Karpas-422 (cell line): ENCODE measurements at places on chromosomes 11 and 22.
A peak's percentile ranks its signal among the peaks of the same experiment; 100 is the strongest.

DNA sequence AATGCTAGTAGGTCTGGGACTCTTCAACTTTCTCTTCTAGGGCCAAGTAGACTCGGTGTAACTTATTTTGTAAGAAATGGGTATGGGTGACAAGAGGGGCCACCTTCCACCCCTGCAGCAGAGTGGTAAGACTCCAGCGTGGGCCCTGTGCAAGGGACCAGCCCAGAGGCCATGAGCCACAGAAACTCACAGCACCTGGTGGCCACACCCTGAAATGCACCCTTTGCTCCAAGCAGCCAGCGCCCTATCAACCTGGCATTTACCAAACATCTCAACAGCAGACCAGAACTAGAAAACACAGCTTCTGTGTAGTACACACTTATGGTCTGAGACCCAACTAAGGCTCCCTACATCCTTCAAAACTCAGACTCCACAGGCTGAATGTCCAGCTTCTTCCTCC is 5.7 kb downstream of the CDCA5 start:
- DNase-seq = peak; percentile 83

- no peak for DNase-seq
Measured at GRCh38 chr11:133049244-133050019, 482.9 kb downstream of the OPCML start.

DNA sequence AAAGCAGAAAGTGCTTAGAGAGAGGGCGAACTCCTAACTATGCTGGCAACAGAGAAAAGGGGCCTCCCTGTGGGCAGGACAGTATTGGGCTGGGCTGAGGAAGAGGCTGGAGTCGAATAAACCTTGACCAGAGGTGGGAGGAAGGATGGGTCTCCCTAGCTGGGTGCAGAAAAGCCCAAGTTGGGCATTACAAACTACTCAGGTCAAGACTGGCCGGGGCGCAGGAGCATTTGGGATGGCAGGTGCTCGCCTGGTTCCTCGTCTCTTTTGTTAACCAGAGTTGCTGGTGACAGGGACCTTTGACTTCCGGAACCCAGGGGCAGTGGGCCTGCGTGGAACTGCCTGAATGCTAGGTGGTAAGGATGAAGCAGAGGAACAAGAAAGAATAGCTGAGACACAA is 80.3 kb upstream of the SHISAL1 start:
- DNase-seq = no peak

GRCh38 chr11:68673306-68673945 is 10.9 kb upstream of the GAL start:
- no peak for DNase-seq

DNA sequence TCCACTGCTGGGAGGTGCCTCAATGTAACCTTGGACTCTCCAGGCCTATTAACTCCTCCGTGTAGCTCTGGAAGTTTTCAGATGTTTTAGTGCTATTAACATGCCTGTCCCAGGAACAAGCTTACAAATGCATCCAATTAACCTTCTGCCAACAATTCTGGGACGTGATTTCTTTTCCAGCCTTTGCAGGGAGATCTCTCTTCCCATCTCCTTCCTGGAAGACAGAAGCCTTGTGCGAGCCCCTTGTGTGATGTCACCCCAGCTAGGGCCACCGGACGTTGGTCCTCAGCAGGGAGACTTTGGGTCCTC is 47.7 kb upstream of the SYT7 start:
- no peak for DNase-seq

GRCh38 chr11:35721651-35722282 is 59.2 kb downstream of the TRIM44 start:
- peak; percentile 52 for DNase-seq

- DNase-seq = no peak
Measured at GRCh38 chr11:64485074-64485473, 105.9 kb upstream of the SLC22A12 start.

- DNase-seq = peak; percentile 94
Measured at GRCh38 chr22:33302049-33302545, 243.9 kb upstream of the SYN3 start.

DNA sequence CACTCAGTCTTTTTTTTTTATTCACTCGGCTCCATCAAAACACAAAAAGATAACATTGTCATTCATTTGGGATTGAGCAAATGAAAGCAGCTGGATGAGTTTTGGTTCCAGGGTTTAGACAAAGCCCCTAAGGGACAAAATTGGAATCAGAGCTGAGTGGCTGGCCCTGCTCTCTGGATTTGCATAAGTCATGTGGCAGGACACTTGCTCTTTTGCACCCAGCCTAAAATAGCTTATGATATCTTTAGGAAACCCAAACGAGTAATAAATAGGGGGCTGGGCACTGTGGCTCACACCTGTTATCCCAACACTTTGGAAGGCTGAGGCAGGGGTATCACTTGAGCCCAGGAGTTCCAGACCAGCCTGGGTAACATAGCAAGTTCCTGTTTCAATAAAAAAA is 11.0 kb upstream of the TMEM121B start:
- DNase-seq = peak; percentile 63

GRCh38 chr11:79393362-79394043 is 47.3 kb downstream of the TENM4 start:
- no peak for DNase-seq

DNA sequence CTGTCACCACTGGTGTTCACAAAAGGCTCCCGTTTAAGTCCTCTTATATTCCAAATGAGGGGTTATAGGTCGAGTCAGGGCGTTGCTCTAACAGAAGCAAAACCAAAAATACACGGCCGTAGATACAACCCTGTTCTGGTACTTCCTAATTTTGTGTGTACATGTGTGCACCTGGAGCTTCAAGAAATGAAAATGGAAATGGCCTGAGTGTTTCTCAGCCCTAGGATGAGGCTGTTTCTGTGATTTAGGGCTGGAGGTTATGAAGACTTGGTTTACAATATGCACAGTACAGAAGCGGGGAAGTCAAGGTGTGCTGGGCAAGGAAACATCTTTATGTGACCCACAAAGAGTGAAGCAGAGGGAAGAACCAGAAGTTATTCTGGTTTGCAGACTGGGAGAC is 110.4 kb upstream of the OR4B1 start:
- peak; percentile 90 for DNase-seq

- no peak for DNase-seq
Measured at GRCh38 chr22:24843048-24843447, 37.0 kb downstream of the SGSM1 start.

DNA sequence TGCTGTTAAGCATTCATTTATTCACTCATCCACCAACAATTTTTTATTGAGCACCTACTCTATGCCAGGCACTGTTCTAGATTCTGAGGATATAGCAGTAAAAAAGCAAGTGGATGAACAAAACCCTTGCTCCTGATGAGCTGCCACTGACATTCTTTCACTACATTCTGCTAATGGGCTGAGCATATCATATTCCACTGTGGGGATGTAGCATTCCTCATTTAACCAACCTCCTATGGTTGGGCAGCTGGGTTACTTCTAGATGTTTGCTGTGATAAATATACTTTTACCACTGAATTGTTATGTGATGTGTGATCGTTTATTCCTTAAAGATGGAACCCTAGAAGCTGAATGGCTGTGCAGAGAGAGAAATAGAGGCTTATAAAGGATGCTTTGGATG is 176.9 kb downstream of the MN1 start:
- DNase-seq = no peak

DNA sequence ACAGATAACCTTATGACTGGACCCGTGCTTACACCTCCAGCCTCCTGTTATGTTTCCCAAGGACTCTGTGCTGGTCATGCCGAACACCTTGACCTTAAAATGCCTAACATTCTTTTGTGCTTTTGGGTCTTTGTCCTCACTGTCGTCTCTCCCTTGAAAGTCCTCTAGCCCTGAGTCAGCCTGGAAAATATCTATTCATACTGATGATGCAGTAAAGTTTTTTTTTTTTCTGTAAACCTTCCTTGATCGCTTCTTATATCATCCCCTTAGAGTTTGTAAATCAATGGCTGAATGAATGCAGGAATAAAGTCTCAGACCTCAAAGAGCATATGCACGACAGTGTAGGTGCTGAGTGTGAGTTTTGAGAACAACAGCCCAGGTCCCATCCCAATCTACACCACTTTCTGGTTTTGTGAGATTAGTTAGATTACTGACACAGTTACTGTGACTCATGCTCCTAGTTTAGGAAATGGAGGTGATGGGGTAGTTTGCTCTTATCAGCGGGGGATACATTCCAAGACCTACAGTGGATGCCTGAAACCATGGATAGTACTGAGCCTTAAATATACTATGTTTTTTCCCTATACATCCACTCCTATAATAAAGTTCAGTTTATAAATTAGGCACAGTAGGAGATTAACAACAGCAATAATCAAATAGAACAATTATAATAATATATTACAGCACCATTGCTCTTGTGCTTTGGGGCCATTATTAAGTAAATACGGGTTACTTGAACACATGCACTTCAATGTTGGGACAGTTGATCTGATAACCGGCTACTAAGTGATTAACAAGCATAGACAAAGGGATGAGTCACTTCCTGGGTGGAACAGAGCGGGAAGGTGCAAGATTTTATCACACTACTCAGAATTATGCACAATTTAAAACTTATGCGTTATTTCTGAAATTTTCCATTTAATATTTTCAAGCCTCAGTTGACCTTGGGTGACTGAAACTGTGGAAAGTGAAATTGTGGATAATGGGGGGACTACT is 8.6 kb downstream of the TCN1 start:
- DNase-seq = no peak

- DNase-seq = no peak
Measured at GRCh38 chr22:41474872-41475451, 6.0 kb downstream of the ACO2 start.

- DNase-seq = no peak
Measured at GRCh38 chr11:121721961-121722360, 269.2 kb upstream of the SORL1-AS1 start.

DNA sequence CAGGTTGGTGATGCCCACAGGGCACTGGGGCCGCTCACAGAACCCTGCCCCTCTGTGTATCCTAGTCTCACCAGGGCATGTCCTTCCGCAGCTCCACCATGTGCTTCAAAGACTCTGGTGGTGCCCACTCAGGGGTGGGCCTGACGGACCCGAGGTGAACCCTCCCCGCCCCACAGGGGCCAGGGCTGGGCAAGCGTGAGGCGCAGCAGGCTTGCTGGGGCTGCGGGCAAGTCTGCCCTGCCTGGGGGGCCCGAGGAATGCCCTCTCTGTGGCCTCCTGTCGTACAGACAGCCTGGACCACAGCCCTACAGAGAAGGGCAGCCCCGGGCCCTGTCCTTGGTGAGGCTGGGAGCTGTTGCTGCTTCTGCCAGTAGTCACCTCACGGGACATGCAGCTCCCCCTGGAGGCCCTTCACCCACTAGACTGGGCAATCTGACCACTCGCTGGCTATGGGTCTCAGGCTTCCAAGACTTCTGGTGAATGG is 40.2 kb downstream of the TBX1 start:
- no peak for DNase-seq

- peak; percentile 95 for DNase-seq
Measured at GRCh38 chr11:76152086-76152681, 54.1 kb downstream of the WNT11 start.

DNA sequence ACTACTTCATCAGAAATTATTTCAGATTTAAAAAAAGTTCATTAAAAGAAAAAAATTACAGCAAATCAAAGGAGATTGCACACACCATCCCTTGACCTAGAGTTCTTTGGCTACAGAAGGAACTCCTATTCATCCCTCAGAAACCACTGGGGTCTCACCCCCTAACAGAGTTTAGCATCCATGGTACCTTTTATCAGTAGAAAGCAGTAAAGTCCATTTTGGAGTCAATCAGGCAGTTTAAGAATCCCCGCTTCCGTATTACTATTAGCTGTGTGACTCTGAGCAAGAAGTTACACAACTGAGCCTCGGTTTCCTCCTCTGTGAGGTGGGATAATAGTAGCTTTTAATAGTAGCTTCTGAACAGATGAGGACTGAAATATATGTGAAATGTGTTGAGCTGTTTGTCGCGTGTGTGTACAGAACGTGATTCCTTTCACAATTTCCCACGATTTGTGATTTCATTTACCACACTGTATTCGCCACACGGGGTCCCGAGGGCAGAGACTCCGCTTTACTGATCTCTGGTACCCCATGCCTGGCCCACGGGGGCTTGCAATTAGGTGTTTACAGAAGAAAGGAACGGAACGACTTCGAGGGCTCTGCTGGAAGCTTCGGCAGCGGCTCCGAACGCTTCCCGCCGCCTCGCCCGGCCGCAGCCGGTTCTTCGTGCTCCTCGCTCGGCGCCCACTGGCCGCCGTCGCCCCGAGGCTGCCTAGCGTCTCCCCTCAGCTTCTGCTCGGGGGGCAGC is 72.5 kb upstream of the ZBED5 start:
- no peak for DNase-seq

DNA sequence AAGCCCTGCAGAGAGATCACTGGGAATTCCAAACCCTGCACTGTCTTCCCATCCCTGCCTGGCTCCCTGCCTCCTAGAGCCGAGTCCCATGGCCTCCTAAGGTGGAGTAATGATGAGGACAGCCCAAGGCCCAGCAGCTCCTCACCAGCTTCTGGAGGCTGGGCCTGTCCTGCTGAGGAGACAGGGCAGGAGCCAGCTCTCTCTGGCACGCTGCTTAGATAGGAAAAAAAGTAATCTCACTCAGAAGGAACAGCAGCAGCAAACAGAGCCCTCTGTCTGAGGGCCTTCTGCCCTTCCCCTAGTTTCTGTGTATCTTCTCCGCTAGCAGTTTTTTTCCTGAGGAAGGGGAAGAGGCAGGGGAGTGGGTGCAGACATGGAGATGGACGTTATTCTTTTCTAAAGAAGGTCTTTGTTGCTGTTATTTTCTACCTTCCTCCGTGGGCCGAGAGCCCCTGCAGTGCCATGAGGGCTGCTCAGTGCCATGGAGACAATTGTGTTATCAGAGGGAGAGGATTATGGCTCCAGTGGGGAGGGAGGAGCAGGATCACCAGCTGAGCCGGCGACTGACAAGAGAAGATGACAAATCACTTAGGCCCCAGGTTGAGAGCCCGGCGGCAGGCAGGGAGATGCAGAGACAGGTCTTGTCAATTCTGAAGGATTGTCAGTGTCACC is 315.3 kb downstream of the BUD13 start:
- no peak for DNase-seq

DNA sequence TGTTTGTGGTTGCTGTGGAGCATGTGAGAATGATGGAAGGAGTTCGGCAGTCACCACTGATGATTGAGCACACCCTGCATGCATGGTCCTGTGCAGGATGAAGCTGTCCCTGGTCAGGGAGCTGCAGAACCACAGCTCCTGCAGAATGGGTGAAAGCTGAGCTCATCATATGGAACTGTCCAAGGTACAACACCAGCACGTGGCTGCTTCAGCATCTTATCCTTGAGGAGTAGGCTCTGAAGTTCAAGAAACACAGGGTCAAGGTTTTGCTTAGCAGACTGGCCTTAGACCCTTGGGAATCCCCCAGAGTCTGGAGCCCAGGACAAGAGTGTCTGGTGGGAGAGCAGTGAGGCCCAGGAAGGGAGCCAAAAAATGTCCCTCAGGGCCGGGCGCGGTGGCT is 182.4 kb upstream of the LARGE1 start:
- DNase-seq = no peak

DNA sequence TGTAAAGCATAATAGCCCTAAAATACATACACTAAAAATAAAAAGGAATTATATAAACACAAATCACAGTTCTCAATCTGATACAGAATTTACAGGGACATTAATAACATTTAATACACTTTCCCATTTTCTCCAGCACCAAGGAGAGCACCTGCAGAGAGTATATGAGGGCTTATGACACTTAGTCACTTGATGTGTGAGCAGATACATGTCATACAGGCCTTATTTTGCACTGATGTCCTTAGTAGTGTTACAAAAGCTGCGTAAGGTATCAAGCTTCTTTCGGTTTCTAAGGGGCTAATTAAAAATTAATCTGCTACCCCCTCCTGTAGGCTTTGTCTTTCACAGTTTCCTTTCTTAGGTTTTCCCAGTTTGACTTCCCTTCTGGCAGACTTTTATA is 61.3 kb downstream of the TRIM44 start:
- no peak for DNase-seq
